ENCODE measurements at places on chromosomes 7 and 10. TPM values are rescaled to one million over a fixed set of nuclear protein-coding genes. Genes with fewer than 3 reads are reported as not detected.

Gene FAM25G
- not detected for total RNA-seq

Gene CTAGE15
- total RNA-seq: not detected

Gene ZNF273
- 2.8 TPM for total RNA-seq

Gene CLRN3
- not detected for total RNA-seq

Gene CDH23
- not detected for total RNA-seq

Gene SH2D4B
- not detected for total RNA-seq

Gene INPP5F
- total RNA-seq: 38.6 TPM

Gene TMEM176B
- total RNA-seq: not detected

Gene STAMBPL1
- 4.5 TPM for total RNA-seq

Gene GTF2IRD1
- 44.7 TPM for total RNA-seq

Gene YWHAG
- total RNA-seq: 151 TPM

Gene GNAT3
- total RNA-seq: not detected

Gene GPR141
- not detected for total RNA-seq

Gene ADAP1
- total RNA-seq: 5.8 TPM

Gene MLXIPL
- total RNA-seq: not detected

Gene CC2D2B
- total RNA-seq: 0.46 TPM

Data from osteocyte (in vitro differentiated cells).